ENCODE measurements at places on chromosomes 16 and 17.

DNA sequence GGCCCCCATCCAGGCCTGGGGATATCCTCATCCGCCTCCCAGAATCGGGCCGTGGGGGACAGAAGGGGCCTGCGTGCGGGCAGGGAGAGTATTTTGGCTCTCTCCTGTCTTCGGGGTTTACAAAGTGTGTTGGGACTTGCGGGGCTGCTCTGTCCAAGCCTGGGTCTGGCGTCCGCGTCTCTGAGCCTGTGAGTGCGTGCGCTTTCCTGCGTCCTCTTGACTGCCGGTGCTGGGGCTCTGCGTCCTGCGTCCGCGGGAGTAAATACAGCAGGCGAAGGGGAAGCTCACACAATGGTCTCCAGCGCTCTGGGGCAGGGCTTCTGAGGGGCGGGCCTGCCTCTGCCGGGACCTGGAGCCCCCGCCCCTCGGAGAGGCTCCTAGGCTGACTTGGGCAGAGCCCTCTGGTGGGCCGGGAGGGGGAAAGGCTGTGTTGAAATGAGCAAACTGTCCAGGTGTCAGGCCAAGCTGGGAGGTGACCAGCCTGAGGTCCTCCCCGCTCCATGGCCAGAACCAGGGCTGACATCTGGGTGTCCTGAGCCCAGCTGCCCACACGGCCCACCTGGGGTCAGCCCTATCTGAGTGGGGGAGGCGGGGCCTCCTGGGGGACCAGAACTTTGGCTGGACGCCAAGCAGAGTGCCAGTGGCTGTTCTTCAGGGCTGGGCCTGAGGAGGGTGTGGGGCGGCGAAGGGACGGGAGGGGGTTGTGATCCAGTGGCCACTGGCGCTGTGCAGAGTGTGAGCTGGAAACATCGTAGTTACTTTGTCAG, 233.6 kb downstream of the SEC14L1 start:
- no peak for DNase-seq

- no peak for DNase-seq
These were observed 149.7 kb downstream of the SNX29 start for GRCh38 chr16:12126091-12126806.

GRCh38 chr16:12965274-12965804, 63.9 kb downstream of the SHISA9 start:
- no peak for DNase-seq

DNA sequence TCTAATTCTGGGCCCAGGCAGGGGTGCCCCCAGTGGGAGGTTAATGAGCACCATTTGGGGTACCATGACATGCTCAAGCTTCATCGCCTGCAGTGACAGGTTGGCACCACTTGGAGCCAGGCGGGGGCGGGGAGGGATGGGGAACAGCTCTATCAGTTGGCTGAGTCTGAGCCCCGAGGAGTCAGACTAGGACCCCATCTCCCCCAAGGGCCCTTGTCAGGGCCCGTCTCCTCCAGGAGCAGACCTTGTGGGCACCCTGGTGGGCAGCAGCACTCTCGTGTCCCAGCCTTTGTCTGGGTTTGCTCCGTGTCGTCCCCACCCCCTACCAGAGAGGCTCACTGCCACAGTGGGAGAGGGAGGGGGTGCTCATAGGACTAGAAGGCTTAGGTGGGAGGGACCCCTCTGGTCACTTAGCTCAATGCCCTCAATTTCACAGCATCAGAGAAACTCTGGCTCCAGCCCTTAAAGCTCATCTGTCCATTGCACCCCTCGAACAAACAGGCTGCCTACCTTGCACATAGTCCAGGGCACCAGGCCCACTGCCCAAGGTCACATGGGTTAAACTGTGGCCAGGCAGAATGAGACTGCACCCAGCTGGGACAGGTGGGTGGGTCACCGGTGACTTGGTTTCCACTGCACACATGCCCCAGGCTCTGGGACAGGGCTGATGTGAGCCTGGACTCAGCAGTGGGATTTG, 4.1 kb downstream of the PPP1R9B start:
- no peak for DNase-seq

DNA sequence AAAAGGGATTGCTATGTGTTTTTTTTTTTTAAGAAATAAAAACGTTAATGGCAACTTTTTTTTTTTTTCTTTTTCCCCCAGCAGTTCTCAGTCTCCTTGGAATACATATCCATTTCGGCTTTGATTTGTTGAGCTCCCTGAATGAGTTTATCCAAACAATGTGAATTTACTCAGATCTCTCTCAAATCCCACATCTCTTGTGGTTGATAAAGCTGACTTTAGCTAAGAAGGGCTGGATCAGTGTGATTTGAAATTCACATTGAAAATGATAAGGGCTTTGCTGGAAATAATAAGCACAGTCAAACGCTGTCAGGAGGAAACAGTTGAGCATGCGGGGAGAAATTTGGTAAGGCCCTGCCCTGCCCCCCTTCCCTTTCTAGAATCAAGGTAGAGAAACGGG, 74.1 kb upstream of the IRX3 start:
- DNase-seq = no peak

DNA sequence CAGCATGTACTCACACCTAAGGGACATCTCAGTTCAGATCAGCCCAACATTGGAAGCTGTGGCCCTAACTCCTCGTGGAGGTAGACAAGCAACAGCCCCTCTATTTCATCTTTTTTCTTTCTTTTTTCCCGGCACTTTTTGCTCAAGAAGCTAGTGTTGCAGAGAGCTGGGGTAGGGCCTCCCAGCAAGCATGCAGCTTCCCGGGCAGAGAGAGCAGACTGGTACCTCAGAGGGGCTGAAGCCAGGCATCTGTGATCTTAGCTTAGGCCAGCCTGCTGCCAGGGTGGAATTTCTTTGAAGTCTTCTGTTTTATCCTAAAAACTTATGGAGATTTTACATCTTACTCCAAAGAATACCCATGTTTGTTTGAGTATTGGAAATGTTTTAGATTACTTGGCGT, 195.4 kb downstream of the C16orf95 start:
- no peak for DNase-seq

DNA sequence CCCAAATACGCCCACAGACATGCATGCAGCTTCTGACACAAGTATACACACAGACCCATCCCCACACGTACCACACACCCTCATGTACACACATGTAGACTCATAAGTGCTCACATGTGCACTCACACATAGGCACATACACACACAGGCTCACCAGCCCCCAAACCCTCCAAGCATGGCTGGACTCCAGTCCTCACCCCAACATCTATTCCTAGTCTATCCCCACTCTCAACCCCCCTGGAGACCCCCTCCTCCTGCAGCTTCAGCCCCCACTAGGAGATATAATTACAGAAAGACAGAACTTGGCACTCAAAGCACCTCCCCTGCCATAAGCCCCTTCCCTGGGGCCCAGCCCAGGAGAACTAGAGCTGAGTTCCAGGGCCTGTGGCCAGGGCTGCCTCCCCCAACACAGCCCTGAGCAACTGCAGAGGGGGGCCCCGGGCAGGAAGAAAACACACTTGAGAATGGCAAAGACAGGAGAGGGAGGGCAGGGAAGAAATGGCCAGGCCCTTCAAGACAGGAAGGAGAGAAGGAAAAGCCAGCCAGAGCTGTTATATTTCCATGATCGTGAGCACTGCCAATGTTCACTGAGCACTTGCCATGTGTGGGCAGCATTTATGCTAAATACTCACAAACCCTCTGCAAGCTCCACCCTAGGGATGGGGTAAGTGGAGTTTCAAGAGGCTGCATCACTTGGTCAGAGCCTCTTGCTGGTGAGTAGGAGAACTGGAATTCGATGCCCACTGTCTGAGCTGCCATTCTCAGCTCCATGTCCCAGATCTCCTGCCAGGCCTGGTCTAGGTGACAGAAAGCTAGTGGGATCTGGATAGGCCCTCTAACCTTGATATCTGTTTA, 224.5 kb downstream of the ZNF423 start:
- DNase-seq = no peak

GRCh38 chr17:33667671-33668070, 374.6 kb upstream of the ASIC2 start:
- no peak for DNase-seq

- no peak for DNase-seq
These were observed 27.2 kb upstream of the BEAN1 start for GRCh38 chr16:66399930-66400329.

DNA sequence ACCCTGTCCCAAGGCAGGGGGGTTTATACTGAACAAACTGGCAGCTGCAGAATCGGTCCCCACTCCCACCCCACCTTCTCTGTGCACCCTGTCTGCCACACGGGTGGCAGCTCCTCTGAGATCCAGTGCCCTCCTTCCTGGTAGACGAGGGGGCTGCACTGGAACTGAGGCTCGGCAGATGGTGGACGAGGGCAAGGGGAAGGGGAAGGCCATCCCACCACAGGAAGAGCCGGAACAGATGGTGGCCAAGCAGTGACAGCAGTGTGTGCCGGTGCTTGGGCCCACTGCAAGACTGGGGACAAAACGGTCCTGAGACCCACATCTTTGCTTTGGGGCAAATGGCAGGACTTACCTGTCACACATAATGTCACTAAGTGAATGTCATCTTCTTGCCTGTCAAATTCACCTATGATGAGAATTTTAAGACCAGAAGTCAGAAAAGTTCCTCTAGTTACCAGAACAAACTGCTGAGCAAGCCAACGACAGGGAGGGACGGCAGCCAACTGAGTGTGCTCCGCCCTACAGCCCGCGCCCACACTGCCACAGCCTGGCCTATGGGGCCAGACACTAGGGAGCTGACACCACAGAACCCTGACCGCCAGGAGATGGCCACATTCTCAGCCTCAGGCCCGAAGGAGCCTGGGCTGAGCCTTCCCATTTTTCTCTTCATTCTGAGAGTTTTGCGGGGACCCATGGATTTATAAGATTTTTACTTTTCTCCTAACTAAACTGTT, 14.4 kb downstream of the NTAN1 start:
- peak; percentile 63 for DNase-seq

GRCh38 chr17:78535273-78536197, 41.7 kb downstream of the DNAH17 start:
- DNase-seq = no peak

DNA sequence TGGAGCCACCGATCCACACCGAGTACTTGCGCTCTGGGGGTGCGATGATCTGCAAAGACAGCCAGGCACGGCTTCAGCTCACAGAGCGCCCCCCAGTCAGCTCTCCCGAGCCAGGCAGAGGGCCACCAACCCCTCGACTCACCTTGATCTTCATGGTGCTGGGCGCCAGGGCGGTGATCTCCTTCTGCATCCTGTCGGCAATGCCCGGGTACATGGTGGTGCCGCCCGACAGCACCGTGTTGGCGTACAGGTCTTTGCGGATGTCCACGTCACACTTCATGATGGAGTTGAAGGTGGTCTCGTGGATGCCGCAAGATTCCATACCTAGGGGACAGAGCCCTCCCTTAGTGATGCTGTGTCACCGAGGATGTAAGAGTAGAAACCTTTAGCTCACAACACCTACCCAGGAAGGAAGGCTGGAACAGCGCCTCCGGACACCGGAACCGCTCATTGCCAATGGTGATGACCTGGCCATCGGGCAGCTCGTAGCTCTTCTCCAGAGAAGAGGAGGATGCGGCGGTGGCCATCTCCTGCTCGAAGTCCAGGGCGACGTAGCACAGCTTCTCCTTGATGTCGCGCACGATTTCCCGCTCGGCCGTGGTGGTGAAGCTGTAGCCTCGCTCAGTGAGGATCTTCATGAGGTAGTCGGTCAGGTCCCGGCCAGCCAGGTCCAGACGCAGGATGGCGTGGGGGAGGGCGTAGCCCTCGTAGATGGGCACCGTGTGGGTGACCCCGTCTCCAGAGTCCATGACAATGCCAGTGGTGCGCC, 1.6 kb downstream of the ACTG1 start:
- no peak for DNase-seq
